Breast epithelium (tissue), 4 donors: ENCODE measurements at places on chromosomes 4 and X. TPM values are rescaled to one million over a fixed set of nuclear protein-coding genes. Genes with fewer than 3 reads are reported as not detected.

GRCh38 chrX:30957753-30958152 lies 68.7 kb upstream of the TAB3 start:
- peak; percentile 35 for DNase-seq

- DNase-seq = no peak
Measured at GRCh38 chr4:156584100-156584499, 387.5 kb downstream of the PDGFC start.

- DNase-seq = no peak
Measured at GRCh38 chr4:15794905-15795304, 16.8 kb downstream of the CD38 start.

DNA sequence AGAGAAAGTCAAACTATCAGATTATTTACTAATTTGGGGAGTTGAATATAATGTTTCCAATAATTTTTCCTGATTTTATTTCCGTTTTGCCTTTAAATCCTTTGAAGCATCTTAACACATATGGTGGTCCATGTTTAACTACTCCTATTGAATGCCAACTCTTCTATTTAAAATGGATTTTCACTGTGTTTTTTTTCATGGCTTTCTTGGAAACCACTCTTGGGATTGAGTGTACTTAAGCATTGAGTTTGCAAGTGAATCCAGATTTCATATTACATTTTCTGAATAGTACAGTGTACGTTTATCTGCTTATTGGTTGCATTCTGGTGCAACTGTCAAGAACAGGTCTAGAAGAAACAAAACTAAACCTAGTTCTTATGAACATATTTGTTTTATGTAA lies 45.6 kb downstream of the RAPGEF2 start:
- DNase-seq = no peak

- no peak for DNase-seq
Measured at GRCh38 chr4:25760518-25761157, 102.2 kb downstream of the SEL1L3 start.

DNA sequence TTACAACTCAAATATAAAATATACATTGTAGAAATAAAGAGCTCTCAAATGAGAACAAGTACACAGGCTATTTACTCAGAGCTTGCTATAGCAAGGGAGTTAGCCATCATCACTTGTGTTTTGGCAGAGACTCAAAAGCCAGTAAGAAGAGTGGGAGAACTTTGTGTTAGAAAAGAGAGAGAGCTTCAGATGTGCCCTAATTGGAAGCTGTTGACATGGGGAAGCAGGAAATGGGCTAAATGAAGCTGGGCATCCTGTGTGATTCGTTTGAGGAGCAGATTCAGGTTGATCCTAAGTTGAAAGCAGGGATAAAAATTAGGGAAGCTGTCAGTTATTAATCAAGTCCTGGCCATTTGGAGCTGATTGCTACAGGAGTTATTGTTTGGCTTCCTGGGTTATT lies 207.4 kb upstream of the MAOA start:
- DNase-seq = no peak

DNA sequence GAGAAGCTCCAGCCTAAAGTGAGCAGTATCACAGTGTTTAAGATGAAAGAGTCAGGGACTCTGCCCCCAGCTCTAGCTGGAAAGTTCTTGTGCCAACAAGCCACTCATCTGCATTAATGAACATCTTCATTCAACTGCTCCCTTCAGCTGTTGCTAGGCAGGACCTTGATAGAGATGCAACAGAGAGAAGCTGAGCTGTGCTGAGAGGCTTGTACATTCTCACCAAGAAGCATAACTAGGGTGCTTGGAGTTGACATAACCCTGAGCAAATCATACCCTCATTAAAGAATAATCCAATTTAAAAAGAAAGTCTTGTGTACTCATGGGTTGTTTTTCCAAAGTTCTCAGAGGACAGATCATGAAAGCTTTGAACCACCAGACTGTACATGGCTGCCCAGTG lies 63.2 kb downstream of the ATXN3L start:
- DNase-seq = no peak

GRCh38 chr4:26130173-26130572 lies 190.6 kb upstream of the RBPJ start:
- no peak for DNase-seq

- no peak for DNase-seq
Measured at GRCh38 chr4:2852481-2852921, 8.9 kb downstream of the ADD1 start.

GRCh38 chr4:78902298-78902697 lies 36.9 kb downstream of the PAQR3 start:
- no peak for DNase-seq

- DNase-seq = no peak
Measured at GRCh38 chrX:109268340-109268739, 213.5 kb downstream of the GUCY2F start.

PLK4 gene
- total RNA-seq = 0.66 TPM

DGKK gene
- total RNA-seq = not detected

HTR2C gene
- total RNA-seq = not detected
